ENCODE measurements at places on chromosomes 6 and 20.

DNA sequence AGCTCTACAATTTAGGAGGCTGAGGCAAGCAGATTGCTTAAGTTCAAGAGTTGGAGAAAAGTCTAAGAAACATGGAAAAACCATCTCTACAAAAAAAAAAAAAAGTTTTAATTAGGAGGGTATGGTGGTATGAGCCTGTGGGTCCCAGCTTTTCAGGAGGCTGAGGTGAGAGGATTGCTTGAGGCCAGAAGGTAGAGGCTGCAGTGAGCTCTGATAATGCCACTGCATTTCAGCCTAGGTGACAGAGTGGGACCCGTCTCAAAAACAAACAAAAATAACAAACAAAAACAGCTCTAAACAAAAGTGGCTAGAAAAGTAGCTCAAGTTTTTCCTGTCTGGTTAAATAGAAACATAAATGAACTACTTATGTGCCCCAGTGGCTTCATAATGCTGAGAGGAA, 2133.6 kb upstream of the DEFB115 start:
- no peak for DNase-seq

GRCh38 chr6:4712291-4712690, 63.9 kb upstream of the CDYL start:
- no peak for DNase-seq

- peak; percentile 62 for DNase-seq
Observed at GRCh38 chr6:7200598-7201443, 93.1 kb downstream of the RREB1 start.

GRCh38 chr6:24744911-24745310, 26.0 kb upstream of the C6orf62 start:
- no peak for DNase-seq

DNA sequence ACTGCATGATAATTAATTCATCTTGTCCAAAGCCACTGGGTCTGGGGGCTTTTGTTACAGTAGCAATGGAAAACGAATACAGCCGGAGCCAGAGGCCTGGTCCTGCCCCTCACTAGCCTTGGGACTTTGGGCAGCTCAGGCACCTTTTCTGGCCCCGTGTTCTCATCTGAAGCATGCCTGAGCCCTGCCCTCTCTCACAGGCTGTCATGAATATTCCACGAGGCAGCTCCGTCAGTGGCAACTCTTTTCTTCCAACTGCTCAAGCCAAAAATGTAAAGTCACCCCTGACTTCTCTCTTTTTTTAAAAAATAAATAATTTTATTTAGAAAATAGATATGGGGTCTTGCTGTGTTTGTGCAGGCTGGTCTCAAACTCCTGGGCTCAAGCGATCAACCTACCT, 5.3 kb downstream of the BNIP5 start:
- DNase-seq, result no peak

DNA sequence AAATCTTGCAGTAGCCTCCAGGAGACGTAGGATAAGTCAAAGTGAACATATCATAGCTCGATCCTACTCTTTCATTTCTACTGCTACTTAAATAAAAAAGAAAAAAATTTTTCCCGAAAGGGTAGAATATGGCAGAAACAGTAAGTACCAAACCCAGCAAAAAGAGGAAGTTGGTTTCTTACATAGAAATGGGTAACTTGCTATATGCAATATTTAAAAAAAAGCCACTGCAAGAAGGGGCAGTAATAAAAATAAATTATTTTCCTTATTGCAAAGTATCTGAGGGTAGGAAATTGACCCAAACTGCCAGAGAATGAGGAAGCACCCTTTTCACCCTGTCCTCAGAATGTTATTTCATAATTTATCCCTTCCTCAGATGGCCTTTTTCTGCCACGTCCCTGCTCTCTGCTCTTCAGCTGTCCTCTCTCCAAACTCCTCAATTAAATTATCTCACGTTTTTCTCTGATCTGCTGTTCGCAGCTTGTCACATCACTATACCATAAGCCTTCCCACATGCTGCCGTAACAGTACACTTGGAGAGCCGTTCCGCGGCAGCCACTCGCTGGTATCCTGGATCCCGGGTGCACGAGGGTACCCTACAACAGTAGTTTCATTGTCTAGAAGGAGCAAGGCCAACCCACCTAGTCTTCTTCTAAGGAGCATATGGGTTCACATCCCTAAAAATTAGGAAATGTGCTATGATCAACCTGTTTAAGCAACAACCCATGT, 149.6 kb downstream of the BACH2 start:
- no peak for DNase-seq

DNA sequence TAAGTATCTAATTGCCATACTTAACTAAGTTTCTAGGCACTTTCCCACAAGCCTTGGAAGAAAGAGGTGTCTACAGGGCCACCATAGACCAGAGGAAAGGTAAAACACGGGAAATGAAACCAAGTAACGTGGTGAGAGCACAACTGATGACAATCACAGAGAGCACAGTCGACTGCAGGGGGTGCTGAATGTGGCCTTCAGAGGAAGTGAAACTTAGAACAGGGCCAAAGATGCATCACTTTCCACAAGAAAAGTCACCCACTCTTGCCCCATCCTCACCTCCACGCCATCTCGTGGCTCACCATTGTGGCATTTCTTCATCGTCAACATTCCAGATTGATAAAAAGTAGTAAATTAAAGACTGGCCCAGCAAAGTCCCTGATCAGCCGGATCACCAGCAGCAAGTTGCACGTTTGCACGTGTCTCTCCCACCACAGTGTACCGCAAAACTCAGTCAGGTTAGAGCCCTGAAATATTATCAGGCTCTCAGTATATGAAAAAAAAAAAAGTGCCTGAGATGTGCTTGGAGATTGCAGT, 31.4 kb downstream of the HIVEP2 start:
- DNase-seq, result no peak
